ENCODE measurements at places on chromosomes 2 and 18.

- no peak for DNase-seq
Observed at GRCh38 chr18:76932026-76932819, 109.9 kb downstream of the ZNF236 start.

GRCh38 chr2:3010001-3010400 lies 367.6 kb downstream of the EIPR1 start:
- DNase-seq = no peak

- no peak for DNase-seq
Observed at GRCh38 chr18:22678486-22678885, 254.6 kb upstream of the RBBP8 start.

DNA sequence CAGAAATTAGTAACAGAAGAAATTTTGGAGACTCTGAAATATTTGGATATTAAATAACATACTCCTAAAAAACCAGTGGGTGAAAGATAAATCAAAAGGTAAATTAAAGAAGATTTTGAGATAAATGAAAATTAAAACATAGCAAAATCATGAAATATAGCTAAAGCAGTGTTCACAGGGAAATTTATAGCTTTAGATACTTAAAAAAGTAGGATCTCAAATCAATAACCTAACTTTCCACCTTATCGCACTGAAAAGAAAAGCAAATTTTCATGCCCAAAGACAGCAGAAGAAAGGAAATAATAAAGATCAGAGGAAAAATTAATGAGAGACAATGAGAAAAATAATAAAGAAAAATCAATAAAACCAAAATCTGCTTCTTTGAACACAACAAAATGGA lies 135.1 kb upstream of the KLF7 start:
- DNase-seq = no peak

DNA sequence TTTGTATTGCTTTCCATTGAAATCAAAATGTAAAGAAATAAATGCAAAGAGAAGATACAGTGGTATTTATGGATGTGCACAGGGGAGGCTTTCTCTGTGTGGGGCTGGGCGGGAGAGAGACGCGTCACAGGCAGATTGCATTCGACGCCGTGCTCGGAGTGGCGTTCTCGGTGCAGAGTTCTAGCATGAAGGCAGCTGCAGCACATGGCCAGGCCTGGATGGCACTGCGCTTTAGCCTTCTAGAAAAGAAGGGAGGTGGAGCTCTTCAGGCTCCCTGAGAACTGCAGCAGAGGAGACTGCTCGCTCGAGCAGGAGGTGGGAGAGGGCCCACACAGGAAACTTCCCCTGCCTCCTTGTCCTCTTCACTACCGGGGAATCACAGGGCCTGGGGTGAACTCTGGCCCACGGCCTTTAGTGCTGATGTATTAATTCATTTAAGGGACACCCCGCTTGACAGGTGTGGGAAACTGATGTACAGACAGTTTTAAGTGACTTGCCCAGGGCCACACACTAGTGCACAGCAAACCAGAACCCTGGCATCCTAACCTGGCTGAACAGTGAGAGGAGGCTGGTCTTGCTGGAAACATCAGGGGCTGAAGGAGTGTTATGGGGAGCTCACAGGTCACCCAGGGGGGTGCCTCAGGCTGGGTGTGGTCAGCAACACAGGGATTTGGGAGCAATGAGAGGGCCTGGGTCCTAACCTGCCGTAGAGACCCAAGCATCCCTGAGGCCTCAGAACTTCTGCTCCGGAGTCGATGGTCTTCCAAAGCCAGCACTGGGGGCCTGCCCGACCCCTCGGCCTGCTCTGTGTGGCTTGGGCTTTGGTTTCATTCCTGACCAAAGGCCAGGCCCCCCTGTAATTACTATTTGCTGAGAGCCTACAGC lies 199.9 kb downstream of the HDAC4 start:
- DNase-seq = no peak

DNA sequence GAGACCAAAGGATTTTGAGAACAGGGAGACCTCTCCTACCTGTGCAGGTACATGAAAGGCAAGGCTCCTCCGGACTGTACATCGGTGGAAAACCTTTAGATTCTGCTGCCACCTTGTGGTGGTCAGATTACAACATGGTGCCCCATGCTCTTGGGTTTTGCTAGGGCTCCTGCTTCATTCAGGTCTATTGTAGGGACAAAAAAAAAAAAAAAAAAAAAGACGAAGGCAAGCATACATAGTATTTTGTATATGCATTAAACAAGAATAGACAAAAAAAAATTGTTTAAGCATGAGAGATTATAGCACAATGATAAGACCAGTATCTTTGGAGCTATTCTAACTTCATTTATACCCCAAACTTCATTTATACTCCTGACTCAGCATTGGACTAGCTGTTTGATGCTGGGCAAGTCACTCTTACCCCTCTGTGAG lies 27.4 kb upstream of the SPR start:
- DNase-seq = peak; percentile 58

DNA sequence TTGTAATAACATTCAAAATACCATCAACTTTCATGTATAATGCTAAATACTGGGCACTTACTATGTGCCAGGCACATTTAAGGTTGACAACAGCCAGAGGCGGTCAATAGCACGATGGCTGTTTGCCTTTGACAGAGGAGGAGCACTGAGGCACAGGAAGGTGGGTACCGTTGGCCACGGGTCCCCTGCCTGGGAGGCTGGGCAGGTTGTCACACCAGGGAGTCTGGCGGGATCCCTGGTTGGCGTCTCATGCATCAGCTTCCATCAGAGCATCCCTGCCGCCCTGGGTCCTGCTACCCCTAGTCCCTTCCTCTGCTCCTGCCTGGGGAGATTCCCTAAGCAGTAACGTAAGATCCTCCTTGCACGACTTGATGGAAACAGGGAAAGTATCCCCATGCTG lies 19.4 kb downstream of the ALLC start:
- no peak for DNase-seq

GRCh38 chr18:60189856-60190255 lies 182.7 kb downstream of the MC4R start:
- no peak for DNase-seq

DNA sequence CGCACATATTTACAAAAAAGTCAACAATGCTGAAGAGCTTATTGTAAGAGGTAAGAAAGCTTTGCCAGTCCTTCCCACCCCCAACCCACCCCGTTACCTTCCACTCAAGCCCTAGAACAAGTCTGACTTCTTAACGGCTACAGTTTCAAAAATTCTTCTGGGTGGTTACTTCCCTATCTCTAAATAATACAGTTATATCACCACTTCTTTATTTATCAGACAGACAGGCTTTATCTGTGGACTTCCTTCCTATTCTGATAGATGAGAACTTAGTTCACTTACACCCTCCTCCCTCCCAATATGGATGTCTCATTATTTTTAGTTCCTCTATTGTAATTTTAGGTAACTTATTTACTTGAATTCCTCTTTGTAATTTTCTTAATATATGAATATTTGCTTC lies 26.7 kb upstream of the ACTR3 start:
- no peak for DNase-seq

DNA sequence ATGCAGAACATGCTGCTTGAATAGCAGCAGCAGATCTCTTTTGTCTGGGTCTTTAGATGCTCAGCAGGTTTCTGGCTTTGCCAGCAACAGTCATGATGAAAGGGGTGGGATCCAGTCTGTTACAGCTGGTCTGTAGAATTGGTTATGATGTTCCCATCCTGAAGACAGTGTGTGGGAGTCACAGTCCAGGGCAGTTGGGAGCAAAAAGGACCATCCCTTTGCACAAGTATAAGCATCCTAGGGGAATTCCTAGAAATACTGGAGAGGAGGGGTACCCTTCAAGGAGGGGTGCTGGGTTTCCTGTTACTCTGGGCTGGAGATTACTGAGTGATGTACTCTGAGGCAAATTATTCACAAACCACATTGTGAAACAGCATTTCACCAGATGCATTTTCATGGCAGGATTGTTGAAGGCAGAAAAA lies 119.9 kb upstream of the RND3 start:
- DNase-seq = no peak

GRCh38 chr2:183927406-183928325 lies 670.7 kb upstream of the ZNF804A start:
- no peak for DNase-seq

DNA sequence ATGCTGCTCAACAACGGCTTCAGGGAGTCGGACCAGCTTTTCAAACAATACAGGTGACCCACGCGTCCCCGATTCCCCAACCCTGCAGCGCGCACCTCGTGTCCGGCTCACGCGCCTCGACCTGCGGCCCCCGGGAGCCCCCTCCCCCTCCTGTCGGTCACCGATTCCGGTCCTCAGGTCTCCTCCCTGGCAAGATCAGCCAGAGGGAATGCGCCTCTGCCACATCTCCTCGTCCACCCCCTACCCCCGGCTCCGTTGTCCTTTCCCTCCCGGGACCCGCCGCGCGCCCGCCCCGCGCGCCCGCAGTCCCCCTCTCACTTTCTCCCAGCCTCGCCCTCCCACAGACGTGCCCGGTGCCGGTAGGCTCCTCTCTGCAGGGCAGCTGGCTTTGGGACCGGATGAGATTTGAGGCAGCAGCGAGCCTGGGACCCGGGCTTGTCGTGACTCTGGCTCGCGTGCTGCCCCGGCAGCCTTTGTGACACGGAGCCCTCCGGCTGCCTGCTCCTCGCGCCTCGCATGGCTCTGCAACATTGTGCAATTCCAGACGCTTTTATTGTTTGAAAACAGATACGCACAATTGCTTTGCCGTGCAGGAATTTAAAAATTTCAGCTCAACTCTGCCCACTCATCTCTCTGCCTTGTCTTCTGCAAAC lies 558 bp downstream of the TTC39C start:
- DNase-seq = no peak

- DNase-seq = no peak
Observed at GRCh38 chr2:80894486-80894885, 589.9 kb upstream of the LRRTM1 start.

- DNase-seq = no peak
Observed at GRCh38 chr18:49168281-49168985, 217.7 kb upstream of the SMAD7 start.

DNA sequence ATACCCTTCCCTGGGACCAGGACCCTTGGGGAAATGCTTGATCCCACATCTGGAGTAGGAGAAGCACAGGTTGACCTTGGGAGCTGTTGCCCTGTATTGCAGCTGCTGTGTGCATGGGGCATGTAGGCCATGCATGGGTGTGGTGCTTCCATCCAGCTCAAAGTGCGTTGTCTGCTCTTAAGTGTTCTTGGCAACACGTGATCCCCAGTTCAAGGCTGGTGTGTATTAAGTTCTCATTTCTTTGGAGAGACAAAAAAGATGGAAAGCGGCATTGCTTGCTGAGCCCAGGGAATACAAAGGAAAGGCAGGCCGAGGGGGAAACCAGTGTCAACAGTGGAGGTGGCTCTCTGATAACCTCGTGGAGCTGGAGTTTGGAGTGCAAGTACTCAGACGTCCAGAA lies 110.7 kb downstream of the RTP5 start:
- DNase-seq = no peak

- no peak for DNase-seq
Observed at GRCh38 chr18:59744271-59744721, 47.1 kb upstream of the CCBE1 start.
